ENCODE measurements at places on chromosomes 1 and 21. TPM values are rescaled to one million over a fixed set of nuclear protein-coding genes. Genes with fewer than 3 reads are reported as not detected.

The CRYAA gene
- total RNA-seq: not detected

The INAVA gene
- total RNA-seq: 0.34 TPM

The UTS2 gene
- 5.5 TPM for total RNA-seq

The TNFAIP8L2 gene
- 17.6 TPM for total RNA-seq

The ZZZ3 gene
- 68.3 TPM for total RNA-seq

DNA sequence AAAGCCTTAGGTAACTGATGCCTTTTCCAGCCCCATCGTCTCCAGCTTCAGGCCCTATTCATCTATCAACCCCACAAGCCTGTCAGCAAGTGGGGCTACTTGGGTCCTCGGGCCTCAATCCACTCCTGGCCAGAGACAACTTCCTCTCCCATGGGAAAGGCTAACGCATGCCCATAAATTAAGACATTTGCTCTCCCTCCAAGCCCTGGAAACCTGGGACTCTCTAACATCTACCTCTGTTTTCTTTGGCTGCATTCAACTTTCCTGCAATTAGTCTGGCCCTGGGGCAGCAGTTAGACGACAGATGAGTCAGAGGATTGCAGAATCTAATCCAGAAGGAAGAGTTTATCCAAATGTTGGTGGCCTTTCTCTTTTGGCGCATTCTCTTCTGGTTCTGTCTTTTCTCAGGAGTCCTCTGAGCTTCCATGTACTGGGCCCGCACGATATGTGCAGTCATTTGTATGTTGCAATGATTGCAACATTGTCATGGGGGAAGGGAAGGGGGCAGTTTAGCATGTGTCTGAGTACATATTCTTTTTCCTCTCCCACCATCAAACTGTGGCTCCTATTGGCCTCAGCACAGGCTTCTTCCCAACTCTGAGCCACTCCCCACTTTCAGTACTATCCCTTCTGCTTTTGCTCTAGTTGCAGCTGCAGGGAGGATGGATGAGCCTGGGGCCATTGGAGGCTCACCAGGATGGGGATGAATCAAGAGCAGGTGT is 54.4 kb downstream of the NAV1 start:
- no peak overlapping the region for H3K27ac ChIP-seq
- no peaks in the 10 kb centered on the region for H3K36me3 ChIP-seq
- no peaks in the 10 kb centered on the region for H3K4me1 ChIP-seq
- no peak for DNase-seq

GRCh38 chr21:42439284-42440186 is 35.8 kb downstream of the UBASH3A start:
- H3K36me3 ChIP-seq: no peaks in the 10 kb centered on the region
- no peak for DNase-seq
- H3K4me1 ChIP-seq: no peaks in the 10 kb centered on the region

DNA sequence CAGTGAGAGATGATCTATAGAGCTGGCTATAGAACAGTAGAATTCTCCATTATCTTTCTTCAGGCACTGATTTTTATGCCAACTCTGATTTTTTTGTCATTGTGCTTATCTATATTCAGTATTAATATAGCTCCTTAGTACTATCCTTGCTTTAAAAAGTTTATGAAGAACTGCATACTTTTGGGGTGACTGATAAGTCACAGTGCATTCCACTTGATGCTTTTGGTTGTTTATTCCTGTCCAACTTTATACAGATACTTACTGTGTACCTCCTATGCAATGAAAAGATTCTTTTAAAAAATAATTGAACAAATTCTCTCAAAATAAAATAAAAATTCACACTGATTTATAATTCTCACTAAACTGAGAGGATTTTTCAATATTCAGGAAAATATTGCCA is 71.6 kb downstream of the COL24A1 start:
- DNase-seq: no peak
- no peaks in the 10 kb centered on the region for H3K27me3 ChIP-seq
- H3K27ac ChIP-seq: no peak overlapping the region
- no peaks in the 10 kb centered on the region for H3K36me3 ChIP-seq
- H3K4me3 ChIP-seq: no peak overlapping the region
- no peaks in the 10 kb centered on the region for H3K4me1 ChIP-seq

GRCh38 chr1:172515436-172515835 is 17.5 kb upstream of the SUCO start:
- no peaks in the 10 kb centered on the region for H3K36me3 ChIP-seq
- DNase-seq: no peak
- no peak overlapping the region for H3K4me3 ChIP-seq
- H3K4me1 ChIP-seq: no peaks in the 10 kb centered on the region
- peaks cover 2% of the 10 kb centered on the region for H3K27me3 ChIP-seq

- H3K36me3 ChIP-seq: no peaks in the 10 kb centered on the region
- no peak for DNase-seq
- H3K4me1 ChIP-seq: no peaks in the 10 kb centered on the region
- H3K4me3 ChIP-seq: no peak overlapping the region
Observed at GRCh38 chr1:172467446-172467845, 23.6 kb upstream of the PIGC start.

GRCh38 chr1:10724052-10724494 is 72.4 kb downstream of the CASZ1 start:
- no peaks in the 10 kb centered on the region for H3K27me3 ChIP-seq
- H3K4me1 ChIP-seq: no peaks in the 10 kb centered on the region
- no peak overlapping the region for H3K27ac ChIP-seq
- no peak overlapping the region for H3K4me3 ChIP-seq
- no peak for DNase-seq

DNA sequence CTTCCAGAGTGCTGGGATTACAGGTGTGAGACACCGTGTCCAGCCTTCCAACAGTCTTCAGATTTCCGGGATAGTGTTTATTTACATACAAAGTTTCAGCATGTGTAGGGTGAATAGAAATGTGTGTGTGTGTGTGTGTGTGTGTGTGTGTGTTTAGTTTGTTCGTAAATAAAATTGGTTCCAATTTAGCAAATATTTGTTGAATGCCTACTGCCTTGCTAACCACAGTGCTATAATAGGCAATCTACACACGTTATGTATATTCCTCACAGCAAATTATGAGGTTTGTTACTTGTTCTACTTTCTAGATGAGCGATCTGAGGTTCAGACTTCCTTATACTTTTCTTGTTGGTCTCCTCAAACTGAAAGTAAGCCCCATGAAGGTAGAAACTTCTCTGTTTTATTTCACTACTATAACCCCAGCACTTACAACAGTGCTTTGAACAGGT is 32.8 kb upstream of the EPS15 start:
- H3K36me3 ChIP-seq: no peaks in the 10 kb centered on the region
- no peaks in the 10 kb centered on the region for H3K27me3 ChIP-seq
- peaks cover 16% of the 10 kb centered on the region for H3K4me1 ChIP-seq

All from B cell (primary cell).